ENCODE measurements at places on chromosomes 2 and 18. TPM values are rescaled to one million over a fixed set of nuclear protein-coding genes. Genes with fewer than 3 reads are reported as not detected.

GRCh38 chr18:10805587-10806118 is 279.8 kb downstream of the NAPG start:
- DNase-seq: no peak

DNA sequence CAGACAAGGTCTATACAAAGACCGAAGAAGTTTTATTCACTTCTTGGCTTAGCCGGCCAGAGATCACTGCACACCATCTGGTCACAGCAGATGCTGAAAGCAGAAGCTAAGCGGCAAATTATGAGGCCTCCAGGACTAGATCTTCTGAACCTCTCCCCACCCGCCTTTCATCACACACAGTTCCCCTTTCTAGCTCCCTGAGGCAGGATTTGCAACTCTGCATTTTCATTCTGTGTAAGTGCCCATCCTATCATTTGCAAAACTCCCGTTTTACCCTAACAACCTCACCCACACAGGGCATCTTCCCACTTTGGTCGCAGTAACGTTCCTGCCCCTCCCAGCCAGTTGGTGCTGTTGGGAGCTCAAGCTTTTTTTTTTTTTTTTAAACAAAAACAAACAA is 3.1 kb upstream of the MOB1A start:
- DNase-seq: no peak

Gene CXCR1
- not detected for total RNA-seq

DNA sequence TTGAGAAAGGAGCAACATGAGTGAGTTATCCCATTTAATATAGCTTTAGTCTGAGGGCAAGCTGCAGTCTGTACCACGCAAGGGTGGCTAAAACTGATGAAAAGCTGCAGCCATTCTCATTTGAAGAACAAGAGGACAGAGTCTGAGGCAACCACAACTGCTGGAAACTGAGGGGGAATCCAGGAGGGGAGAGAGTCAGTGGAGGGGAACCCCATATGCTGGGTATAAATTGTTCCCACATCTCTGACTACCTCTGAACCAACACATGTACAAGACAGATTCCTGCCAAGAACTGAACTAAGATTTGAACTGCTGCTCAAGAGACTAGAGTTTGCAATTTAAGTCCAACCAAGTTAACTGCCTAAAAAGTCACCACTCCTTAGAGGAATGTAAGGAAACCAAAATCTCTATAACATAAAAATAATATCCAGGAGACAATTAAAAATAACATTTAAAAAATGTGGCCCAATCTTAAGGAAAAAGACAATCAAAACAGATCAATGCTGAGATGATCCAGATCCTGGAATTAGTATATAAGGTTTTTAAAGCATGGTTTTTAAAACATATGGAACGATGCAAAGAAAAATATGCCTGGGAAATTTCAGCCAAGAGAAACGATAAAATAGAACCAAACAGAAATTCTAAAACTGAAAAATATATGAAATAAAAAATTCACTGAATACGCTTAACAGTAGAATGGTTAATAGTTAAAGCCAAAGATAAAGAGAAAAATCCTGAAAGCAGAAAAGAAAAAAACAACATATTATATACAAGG is 11.2 kb downstream of the CWC22 start:
- peak; percentile 30 for DNase-seq

DNA sequence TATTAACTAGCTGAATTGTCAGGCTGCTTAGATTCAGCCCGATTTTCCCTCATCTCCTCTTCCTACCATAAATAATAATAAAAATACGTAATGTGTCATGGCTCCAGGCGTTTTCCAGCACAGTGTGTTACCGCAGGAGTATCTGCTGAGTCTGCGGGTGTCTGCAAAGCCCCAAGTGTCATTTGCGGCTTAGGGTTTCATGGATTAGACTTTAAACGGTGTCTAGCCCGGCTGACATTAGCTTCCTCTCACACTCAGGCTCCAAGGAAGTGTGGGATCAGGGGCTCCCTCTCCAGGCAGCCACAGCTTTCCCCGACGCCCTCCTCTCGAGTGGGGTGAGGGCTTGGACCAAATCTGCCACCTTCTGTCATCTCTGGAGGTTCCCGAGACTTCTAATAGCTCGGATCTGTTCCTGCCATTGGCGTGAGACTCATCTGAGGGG is 14.1 kb upstream of the HOXD1 start:
- no peak for DNase-seq

DNA sequence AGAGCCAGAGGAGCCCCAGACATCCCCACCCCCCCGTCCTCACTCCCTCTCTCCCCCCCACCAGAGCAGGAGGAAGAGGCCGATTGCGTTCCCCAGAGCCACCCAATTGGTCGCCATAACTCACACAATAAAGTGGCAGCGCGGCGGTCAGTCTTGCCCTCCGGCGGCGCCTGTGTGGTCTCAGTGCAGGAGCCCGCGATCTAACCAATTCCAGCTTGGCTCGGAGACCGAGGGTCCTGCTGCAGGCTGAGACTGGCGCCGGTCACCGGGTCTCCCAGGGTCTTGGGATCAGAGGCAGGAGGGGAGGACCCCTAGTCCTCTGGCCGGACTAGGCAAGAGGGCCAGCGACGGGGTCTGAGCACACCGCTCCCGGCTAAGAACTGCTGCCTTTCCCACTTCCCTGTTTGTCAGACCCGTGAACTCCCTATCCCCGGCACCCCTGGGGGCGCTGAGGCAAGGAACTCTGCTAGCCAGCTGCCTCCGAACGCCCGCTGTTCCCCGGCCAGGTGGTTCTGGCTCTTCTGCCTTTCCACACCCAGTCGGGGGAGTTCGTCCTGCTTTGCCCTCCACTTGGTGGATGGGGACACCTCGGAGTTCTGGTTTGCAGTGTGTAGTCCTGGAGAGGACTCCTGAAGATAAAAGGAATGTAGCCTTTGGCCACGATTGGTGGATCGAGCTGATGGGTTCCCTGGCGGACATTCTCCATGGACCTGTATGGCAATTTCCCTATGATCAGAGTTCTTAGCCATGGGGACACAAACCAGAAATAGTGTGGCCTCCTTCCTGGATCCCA is 1.0 kb upstream of the HOXD12 start:
- no peak for DNase-seq

Gene GREB1L
- not detected for total RNA-seq

DNA sequence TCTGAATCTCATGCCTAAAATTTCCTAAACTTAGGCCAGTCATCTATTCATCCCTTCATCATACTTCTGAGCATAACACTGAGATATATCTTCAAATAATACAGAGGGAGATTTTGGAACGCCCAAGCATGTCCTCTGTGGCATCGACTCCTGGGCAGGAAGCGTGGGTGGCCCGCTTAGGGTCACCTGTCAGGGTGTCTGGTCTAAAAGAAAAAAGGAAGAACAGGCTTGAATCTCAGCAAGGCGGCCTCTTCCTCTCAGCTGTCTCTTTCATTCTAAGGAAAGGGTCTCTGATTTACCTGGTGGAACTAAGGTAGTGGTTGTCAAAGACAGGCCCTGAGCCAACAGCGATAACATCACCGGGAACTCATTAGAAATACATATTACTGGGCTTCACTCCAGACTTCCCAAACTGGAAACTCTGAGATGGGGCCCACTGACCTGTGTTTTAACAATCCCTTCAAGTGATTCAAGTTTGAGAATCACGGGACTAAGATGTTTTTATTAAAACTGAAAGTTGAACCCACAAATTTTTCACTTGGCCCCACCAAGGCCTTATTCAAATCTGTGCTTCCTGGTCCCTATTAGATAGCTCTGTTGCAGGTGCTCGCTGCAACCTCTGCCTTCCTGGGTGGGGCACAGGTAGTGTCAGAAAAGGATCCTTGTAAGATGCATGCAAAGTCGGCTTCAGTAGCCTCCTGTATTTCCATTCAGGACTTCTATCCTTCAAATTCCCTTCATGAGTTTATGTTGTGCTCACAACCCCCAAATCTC is 162.3 kb upstream of the CCDC68 start:
- DNase-seq: no peak

GRCh38 chr2:178084273-178084672 is 11.7 kb upstream of the PDE11A start:
- no peak for DNase-seq

Gene STARD7
- 173 TPM for total RNA-seq

- DNase-seq: no peak
These were observed 83.0 kb downstream of the TSHZ1 start for GRCh38 chr18:75293591-75293990.

DNA sequence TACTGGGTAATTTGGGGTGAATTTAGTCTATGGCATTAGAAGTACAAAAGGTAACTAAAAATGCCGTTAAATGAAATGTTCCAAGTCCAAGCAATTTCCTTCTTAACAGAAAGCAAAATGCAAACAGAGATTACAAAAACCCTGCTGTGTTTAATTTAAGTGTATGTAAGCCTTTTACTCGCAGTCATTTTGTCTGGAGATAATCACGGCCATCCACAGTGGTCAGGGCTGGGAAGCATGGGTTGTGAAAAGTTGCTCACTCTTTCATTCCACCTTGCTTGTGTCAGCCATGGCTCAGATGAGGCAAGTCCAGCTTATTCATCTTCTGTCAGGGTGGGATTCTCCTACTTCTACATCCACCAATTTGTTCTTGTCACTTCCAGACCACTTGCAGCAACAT is 983.6 kb upstream of the ZEB2 start:
- no peak for DNase-seq

DNA sequence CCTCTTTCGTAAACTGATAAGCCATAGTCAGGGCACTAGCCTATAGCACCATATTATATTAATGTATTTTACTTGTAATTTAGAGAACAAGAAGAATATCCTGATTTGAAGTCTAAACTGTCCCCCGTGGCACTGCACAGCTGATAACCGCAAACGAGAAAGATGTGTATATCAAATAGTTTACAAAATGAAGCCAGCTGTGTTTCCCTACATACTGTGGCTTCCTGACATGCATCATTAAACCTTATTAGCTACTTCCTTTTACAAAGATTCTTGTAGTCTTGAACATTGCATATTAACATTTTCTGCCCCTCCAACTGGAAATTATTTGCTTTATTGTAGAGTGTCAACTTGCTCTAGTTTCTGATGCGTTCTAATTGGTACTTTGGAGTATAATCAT is 153.5 kb upstream of the NFATC1 start:
- DNase-seq: no peak

Gene SLC5A7
- not detected for total RNA-seq

Gene STAT1
- 343 TPM for total RNA-seq

DNA sequence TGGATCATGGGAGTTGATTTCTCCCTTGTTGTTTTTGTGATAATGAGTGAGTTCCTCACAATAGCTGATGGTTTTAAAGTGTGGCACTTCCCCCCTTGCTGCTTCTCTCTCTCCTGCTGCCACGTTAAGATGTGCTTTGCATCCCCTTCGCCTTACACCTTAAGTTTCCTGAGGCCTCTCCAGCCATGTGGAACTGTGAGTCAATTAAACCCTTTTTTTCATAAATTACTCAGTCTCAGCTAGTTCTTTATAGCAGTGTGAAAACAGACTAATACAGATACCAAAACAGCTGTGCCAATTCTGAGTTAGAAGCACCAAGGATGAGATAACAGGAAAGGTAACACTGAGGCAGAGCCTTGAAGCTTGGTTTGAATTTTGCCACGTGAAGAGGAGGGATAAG is 44.7 kb downstream of the ITSN2 start:
- peak; percentile 34 for DNase-seq

- no peak for DNase-seq
These were observed 143.5 kb downstream of the MBP start for GRCh38 chr18:76988827-76989646.

DNA sequence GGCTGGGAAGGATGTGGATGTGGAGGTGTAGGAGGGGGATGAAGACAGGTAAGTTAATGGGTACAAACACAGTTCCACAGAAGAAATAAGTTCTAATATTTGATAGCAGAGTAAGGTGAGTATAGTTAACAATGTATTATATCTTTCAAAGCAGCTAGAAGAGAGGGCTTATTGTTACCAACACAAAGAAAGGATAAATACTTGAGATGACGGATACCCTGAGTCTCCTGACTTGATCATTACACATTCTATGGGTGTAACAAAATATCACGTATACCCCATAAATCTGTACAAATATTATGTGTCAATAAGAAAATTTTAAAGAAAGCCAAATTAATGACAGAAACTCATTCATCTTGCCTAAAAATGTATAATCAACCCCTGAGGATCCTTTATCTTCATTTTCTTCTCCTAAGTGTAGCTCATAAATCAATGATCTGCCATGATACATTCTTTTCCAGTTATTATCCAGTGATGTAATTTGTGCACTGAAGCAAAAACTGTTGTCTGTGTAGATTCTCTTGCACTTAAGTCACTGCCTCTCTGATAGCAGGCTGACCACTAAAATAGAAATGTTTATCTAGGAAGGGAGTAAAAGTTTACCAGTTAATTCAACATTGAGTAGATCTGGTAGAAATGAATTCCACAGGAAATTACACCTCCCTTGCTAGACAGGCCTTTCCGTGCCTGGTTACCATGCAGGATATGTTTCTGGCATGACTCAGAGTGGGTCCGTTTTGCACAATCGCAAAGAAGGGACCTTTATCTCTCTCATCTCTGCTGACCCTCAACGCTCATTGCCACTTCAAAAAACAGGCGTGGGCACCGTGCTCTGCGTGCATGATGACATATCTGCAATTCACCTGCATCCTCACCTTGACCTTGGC is 249.7 kb upstream of the NCKAP5 start:
- DNase-seq: no peak

DNA sequence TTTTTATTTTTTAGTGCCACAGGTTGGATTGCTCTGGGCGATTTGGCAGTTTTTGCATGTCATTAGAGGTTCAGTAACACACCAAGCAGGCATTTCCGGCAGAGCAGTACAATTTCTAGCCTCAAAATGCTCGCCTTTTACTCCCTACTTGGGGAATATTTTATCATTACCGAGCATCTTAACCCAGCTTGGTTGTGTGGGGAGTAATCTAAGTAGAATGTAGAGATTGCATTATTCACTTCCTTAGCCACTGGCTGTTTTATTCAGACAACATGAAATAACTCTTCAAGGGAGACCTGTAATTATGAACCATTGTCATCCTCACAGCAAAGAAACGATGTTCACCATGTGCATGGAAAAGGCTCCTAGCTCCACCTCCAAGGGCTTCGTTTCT is 13.1 kb downstream of the GRP start:
- no peak for DNase-seq

DNA sequence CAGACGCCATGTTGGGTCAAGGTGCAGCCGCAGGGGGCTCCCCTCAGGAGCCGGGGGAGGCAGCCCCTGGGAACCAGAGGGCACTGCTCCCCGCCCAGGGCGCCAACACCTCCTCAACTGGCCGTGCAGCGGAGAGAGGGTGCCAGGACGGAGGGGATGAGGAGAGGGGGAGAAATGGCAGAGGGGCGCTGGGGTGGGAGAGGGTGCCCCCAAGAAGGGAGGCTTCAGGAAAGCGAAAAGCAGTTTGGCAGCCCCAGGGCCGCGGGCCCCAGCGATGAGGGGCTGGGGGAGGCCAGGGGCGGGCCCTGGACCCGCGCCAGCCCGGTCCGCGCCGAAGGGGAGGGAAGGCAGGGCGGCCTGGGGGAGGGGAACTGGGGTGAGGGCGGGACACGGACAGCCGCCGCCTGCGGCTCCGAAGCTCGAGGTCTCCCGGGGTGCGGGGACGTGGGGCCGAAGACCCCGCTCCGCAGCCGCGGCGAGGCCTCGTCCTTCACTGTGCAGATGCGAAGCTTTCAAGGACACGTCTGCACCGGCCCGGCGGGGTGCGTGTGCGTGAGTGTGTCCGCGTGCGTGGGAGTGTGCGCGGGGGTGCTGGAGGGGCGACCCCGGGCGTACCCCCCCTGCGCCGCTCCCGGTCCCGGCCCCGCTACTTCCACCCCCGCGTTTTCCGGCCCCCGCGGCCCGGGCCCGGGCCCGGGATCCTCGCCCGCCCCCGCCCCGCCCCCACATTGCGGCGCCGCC is 1.4 kb downstream of the DNMT3A start:
- peak; percentile 55 for DNase-seq

- DNase-seq: no peak
These were observed 26.9 kb upstream of the KIF5C start for GRCh38 chr2:148848146-148848545.

Gene PROM2
- 0.23 TPM for total RNA-seq
